ENCODE measurements at places on chromosomes 11 and 22. TPM values are rescaled to one million over a fixed set of nuclear protein-coding genes. Genes with fewer than 3 reads are reported as not detected.

MOGAT2 gene
- total RNA-seq: not detected

ASCL2 gene
- total RNA-seq: 0.31 TPM

RAB38 gene
- total RNA-seq: 1.9 TPM

MMP7 gene
- not detected for total RNA-seq

PAMR1 gene
- not detected for total RNA-seq

SYCE3 gene
- 0.87 TPM for total RNA-seq

CD3E gene
- 841 TPM for total RNA-seq

UCP2 gene
- total RNA-seq: 326 TPM

UPK3A gene
- not detected for total RNA-seq

PHLDA2 gene
- 0.35 TPM for total RNA-seq

CCDC157 gene
- total RNA-seq: 4.3 TPM

GLB1L2 gene
- 1.6 TPM for total RNA-seq

SERPIND1 gene
- total RNA-seq: not detected

SMTNL1 gene
- not detected for total RNA-seq

TRIOBP gene
- total RNA-seq: 53.5 TPM

SYT9 gene
- total RNA-seq: not detected

FAT3 gene
- not detected for total RNA-seq

MMP8 gene
- not detected for total RNA-seq

HTR3A gene
- total RNA-seq: not detected

GGTLC2 gene
- not detected for total RNA-seq

KCNJ5 gene
- total RNA-seq: not detected

MRE11 gene
- 44.2 TPM for total RNA-seq

COX8A gene
- 462 TPM for total RNA-seq

CYB5R2 gene
- 0.82 TPM for total RNA-seq

MPPED2 gene
- 0.33 TPM for total RNA-seq

IL10RA gene
- total RNA-seq: 161 TPM

MPST gene
- total RNA-seq: 18.8 TPM

CTSW gene
- 23.6 TPM for total RNA-seq

PNPLA2 gene
- 68.9 TPM for total RNA-seq

SCGB1C1 gene
- not detected for total RNA-seq

HEPN1 gene
- total RNA-seq: not detected

FLRT1 gene
- total RNA-seq: not detected

PANX3 gene
- not detected for total RNA-seq

IGLL1 gene
- not detected for total RNA-seq

FHIP1B gene
- total RNA-seq: 22.2 TPM

AIFM3 gene
- total RNA-seq: 0.25 TPM

NXPE1 gene
- not detected for total RNA-seq

PPARA gene
- total RNA-seq: 9.5 TPM

OR2D2 gene
- total RNA-seq: not detected

MPZL2 gene
- 6.0 TPM for total RNA-seq

CADM1 gene
- total RNA-seq: 0.92 TPM

STARD10 gene
- 4.5 TPM for total RNA-seq

PACSIN3 gene
- 2.2 TPM for total RNA-seq
